ENCODE measurements at places on chromosomes 5 and 9.
A peak's percentile ranks its signal among the peaks of the same experiment; 100 is the strongest.

DNA sequence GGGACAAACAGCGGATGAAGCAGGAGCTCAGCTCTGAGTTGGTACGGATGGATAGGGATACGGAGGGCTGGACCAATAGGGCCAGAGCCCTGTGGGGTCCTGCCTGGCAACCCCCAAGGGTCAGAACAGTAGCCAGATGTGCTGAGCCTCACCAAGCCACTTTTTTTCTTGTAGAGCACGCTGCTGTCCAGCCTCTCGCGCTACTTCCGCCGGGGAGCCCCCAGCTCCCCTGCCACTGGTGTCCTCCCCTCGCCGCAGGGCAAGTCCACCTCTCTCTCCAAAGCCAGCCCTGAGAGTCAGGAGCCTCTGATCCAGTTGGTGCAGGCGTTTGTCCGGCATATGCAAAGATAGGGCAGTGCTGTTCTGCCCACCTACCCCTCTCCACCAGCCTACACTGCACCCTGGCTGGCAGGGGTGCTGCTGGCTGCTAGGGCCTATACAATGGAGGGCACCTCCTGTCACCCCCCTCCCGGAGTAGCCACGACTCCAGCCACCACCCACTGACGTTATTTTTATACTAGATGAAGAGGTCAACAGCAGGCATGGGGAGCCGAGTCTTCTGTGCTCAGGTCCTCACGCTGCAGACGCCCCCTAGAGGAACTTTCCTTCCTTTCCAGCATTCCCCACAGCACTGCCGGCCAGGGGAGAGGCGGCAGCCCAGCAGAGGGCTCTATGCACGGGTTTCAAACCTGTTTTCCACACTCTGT, 21.6 kb downstream of the SH3GLB2 start:
- no peak for DNase-seq

- no peak for DNase-seq
Observed at GRCh38 chr9:88605512-88606362, 70.8 kb downstream of the NXNL2 start.

DNA sequence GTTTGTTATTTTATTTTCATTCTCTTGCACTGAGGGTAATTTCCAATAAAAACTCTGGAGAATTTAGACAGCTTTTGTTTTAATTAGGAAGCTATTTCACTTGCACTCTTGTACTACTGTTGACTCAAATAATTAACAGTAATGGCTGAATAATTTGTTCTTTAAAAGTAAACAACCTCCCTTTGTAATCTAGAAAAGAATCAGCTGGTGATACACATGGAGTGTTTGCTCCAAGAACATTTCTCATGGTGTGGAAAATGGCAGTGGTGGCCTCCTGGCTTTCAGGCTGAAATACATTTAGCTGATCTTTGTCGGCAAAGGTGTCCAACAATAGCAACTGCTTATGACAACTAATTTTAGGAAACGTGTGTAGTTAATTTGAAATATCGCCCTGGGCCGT, 129.4 kb downstream of the C9orf152 start:
- DNase-seq = peak; percentile 60

DNA sequence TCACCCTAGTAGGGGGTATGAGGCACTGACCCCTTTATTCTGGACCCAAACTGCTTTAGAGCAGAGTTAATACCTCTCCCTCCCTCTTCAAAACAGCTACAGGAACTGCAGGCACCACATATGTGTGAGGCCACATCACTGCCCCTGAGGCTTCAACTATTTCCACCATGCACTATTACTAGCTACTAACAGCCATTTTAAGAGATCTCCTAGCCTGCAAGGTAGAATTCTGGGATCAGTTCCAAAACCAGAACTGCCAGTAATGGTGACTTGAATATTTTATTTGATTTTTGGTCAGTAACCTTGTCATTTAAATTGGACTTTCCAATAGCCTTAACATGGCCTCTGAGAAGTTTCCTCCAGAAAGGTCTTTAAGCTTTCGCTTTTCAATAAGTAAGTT, 55.3 kb upstream of the FSD1L start:
- no peak for DNase-seq

DNA sequence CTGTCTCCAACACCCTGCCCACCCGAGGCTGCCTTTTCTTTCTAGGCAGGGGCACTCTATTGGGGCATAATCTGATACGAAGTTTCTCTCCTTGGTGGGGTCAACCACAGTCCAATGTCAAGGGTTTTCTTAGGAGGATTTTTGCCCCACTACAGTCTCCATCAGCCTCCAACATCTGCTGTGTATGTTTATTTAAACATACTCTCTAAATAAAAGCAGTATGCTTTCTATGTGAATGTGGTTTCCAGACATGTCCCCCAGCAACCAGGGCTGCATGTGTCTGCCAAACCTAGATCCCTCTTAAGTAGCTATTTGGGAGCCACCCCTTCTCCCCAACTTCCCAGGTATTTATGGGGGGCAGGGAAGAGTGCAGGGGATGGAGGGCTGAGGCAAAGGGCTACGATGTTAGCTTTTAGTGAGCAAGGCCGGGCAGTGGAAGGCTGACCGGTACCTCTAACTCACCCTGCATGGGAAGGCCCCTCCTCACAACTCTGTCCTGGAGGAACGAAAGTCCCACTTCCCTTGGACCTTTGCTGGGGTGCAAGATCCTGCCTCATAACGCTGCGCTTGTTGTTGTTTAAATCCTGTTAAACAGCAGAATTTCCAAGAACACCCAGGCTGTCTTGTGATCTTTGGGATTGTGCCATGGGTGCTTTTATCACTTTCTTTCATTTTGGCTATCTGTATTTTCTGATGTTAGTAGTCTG, 75.4 kb downstream of the NREP start:
- DNase-seq = no peak

- DNase-seq = no peak
Observed at GRCh38 chr5:128446-128845, 36.5 kb downstream of the PLEKHG4B start.

GRCh38 chr9:95507464-95508241, 9.1 kb downstream of the PTCH1 start:
- no peak for DNase-seq

DNA sequence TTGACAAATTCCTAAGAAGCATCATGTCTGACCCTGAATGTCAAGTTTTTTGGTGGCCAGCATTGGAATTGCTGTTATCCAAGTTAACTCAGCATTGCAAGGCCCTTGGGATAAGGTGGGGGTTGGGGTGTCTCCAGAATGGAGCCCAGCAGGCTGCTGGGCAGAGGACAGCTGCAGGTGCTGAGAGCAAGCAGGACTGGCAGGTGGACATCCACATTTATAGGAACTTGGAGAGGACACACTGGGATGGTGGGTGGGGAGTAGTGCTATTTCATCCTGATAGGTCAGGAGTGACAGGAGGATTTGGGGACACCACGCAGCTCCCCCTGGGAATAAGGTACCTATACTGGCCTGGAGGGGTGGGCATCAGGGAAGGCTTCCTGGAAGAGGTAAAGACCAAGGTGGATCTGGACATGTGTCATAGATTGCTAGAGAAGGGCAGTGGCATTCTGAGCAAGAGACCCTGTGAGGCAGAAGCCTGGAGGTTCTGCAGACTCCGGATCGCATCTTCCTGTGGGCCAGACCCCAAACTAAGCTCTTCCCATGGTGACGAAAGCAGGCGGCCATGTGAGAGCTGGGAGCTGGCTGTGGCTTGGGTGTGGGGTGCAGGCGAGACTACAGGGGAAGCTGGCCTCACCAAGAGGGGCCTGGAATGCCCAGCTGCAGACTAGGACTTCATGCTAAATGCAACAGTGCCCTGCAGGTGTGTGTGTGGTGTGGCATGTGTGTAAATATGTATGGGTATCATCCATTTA, 148.1 kb downstream of the RGS3 start:
- DNase-seq = no peak

DNA sequence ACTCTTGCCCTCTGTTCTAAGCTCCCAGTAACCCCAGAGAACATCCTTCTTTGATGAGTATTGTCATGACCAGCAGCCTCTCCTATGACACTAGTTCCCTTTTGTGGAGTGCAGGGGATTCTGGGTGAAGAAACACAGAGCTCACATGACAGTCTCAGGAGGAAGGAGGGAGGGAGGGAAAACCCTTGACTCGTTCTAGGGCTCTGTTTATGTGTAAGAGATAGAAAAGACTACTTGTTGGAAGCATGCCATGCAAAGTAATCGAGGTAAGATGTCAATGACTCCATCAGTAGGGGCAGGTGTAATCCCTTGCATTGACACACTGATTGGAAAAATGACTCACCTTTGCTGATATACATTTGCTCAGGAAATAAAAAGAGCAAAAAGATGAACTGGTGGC, 190.2 kb upstream of the ELL2 start:
- no peak for DNase-seq

- DNase-seq = no peak
Observed at GRCh38 chr9:15404171-15404570, 18.5 kb upstream of the SNAPC3 start.

GRCh38 chr9:76562511-76562911, 103.5 kb downstream of the GCNT1 start:
- no peak for DNase-seq

GRCh38 chr5:157471709-157472108, 11.7 kb downstream of the NIPAL4 start:
- DNase-seq = no peak

DNA sequence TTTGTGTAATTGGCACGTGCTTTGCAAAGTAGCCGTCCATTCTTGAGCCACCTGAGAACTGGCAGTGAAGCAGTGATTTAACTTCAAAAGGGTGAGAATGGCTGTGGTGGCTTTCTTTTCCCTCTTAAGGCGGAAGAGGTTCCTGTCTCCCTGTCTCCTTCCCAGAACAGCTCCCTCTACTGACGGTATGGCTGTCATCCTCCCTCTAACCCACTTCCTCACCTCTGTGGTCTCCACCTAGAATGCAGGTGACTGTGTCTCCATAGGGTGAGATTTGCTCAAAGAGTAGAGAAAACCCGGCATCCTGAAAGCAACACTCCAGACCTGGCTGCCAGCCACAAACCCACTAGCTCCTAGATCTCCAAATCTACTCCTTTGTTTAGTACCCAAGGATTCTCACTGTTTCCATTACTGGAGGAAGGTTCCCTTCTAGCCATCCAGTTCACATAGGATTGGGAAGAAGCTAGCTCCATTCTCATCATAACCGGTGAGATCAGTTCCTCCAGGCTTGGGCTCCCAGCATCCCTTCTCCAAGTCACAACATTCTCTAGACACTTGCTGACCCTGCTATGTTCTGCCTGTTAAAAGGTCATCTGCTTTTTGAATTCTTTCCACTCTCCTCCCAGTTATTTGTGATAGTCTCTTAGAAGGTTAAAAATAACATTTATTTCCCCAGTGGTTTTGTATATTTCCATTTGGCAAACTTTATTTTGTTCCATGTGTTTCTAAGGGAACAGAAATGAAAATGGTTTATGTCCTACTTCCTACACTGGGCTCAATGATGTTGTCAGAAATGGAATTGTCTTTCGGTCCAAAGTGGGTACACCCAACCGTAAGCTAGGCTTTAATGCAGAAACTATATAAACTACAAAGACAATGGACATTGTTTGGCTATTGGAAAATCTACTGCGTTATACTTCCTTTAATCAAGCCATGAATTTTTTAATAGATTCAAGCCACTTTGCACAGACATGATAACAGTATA, 269.4 kb downstream of the CWC27 start:
- no peak for DNase-seq

GRCh38 chr9:4048441-4048840, 251.4 kb downstream of the GLIS3 start:
- no peak for DNase-seq

- no peak for DNase-seq
Observed at GRCh38 chr9:96612105-96612965, 7.3 kb downstream of the CDC14B start.

DNA sequence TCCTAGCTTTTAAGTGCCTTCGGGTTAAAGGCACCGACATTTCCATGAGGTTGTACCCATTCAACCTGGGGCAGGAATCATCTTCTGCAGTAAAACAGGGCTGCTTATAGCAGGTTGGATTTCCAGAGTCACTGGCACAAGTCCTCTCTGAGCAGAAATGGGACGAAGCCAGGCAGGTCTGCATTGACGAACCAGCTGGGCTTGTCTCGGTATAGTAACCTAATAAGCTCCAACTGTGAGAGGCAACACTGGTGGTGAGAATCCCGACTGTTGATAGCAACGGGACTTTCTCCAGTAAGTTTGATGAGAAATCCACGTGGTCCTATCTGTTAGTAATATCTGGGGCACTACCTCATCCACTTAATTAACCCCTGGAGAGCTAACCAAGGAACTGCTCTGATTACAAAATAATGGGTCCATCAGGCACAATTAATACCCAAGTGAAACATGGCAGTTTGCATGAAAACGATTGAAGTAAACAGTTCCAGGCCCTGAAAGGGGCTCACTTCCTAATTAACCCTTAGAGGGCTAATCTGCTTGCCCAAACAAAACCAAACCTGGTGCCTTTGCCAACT, 491.0 kb upstream of the C9orf72 start:
- no peak for DNase-seq

- no peak for DNase-seq
Observed at GRCh38 chr9:96441798-96442445, 8.0 kb upstream of the HABP4 start.

DNA sequence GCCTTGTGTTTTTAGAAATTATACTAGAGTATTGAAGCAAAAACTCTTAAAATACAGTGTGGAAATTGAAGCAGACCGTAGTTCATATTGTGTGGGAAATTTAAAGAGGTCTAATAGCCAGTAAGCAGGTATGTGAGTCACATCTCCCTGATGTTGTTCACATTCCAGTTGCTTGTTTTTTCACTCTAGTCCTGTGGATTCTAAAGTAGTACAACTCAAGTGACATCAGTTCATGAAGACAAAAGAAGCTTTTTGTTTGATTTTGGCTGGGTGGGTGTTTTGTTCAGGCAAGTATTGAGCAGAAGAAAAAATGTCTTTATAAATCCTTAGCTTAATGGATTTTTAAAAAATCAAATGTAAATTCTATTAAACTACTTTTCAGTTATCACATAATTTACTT, 216.2 kb downstream of the MAN2A1 start:
- DNase-seq = no peak

DNA sequence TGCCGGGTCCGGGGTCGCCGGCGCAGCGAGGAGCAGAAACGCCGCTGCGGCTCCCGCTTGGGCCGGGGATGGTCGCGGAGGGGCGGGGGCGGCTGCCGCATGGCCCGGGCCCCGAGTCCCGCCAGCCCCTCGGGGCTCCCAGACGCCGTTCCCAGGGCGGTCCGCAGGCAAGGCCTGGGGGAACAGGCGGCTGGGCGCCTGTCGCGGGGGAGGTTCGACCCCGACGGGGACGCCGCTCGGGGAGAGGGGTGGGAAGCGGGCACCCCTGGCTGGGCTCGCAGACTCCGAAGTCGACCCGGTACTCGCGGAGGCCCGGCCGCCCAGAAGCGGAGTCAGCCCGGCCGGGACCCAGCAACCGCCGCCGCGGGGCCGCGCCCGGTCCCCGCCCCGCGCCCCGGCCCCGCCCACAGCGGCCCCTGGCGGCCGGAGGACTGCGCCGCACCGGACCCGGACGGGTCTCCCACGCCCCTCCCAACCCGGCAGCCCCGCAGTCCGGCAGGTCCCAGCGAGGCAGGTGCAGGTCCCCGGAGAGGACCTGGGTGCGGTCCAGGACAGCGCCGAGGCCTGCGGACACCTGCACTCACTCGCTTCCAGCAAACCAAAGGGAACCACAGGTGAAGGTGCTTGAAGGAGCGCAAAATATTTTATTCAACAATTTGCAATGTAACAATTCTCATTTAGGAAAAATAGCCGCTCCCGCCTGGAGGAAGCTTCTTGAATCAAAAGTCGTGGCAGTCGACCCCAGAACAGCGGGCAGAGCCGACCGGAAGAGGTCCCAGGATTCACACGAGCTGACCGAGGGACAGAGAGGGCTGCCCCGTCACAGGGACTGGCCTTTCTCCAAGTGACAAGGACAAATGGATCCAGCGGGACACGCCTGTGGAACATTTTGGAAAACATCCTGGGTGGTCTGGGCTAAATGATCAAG, at the start of gene INPP5E:
INPP5E (minus strand) TSS at position 365 of the 928 bp plus-strand sequence. CDS start 426 bp downstream, outside the sequence.
- no peak for DNase-seq

Measured in NCI-H1436 treated with DMSO at 0.1 percent for 48 hours (cell line).